Activated CD4-positive, alpha-beta T cell treated with anti-CD3 and anti-CD28 coated beads, Interleukin-2, Interleukin-6, amounts not matched to agents 100 ng/mL and 50 ng/mL, durations not matched to agents 16 hours and 8 hours (primary cell): ENCODE measurements at places on chromosomes 2 and 18.

DNA sequence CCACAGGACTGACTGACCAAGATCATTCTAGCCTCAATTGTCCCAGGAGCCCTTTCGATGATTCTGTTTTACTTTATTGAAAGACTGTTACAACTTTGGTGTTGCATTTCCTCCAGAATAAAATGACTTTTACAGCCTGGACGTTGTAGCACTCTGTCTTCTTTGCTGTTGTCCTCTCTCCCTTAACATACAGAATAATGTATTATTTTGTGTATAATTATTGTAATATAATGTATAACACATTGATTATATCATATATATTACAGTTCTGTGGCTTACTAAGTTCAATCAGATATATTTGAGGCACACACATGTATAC lies 380 bp upstream of the FANCL start:
- no peak for DNase-seq

- no peak for DNase-seq
Observed at GRCh38 chr2:41924024-41924423, 123.8 kb upstream of the PKDCC start.

- peak; percentile 83 for DNase-seq
Observed at GRCh38 chr2:235270956-235271355, 222.9 kb upstream of the AGAP1 start.

- DNase-seq, result no peak
Observed at GRCh38 chr2:192140236-192140839, 54.4 kb downstream of the TMEFF2 start.

GRCh38 chr2:6958616-6959235 lies 41.5 kb downstream of the RNF144A start:
- DNase-seq, result no peak

DNA sequence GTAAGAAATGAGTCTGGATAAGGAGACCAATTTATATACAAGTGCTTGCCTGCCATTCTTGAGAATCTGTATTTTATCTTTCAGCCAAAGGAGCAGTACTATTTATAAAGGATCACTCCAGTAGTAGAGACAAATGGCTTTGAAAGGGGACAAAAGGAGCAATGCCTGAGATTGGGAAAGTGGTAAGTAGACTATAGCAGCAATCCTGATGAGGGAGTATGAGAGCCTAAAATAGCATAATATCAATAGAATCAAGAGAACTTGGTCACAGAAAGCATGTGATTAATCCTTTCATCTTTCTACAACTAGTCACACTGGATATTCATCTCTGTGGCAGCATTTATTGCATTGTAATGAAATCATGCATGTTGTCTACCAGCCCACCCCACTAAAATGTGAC lies 20.2 kb downstream of the NRXN1 start:
- no peak for DNase-seq

DNA sequence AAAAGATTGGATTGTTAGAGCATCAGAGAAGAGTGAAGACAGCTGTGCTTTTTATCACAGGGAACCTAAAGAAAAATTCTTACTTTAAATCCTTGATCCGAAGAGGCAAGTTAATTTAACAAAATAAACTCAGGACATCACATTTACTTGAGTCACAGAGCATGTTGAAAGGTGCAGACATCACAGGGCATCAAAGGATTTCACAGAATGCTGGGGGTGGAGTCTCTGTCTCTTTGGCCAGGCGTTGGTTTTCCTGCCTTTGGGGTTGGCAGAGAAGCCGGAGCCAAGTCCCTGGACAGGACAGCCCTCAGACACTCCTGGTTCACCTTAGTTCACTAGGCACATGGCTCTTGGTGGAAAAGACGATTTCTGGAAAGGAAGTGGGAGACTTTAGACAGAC lies 56.3 kb downstream of the SH3RF3 start:
- DNase-seq, result no peak
